ENCODE measurements at places on chromosomes 3 and 15.
A peak's percentile ranks its signal among the peaks of the same experiment; 100 is the strongest.

DNA sequence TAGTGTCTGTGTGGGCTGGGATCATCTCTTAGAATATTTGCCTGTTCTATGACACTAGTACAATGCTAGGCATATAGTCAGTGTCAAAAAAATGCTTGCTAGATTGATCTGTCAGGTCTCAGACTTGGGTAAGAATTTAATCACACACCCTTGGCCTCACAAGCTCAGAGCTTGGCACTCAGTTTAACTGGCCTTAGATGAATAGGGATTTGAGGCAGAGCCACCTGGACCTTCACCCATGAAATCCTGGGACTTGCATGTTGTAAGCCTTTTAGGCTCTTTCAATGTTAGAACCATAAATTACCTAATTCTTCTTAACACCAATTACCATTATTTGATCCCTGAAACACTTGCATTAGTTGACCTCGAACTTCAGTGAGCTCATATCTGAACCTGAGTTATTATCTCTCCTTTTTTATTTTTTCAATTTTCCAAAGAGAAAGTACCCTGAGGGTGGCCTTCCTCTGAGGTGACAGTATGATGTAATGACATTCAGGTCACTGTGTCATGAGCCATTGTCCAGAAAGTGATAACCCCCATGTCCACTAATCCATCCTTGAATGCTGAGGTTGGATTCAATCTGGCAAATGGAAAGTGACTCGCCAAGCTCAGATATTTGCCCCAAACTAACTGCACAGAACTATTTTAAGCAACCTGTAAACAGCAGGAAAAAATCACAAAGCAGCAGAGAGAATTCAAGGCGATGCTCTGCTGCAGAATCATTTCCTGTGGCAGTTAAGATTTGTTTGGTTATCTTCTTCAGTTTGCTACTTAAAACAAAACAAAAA is 615.2 kb upstream of the NR2F2 start:
- DNase-seq, result no peak

- no peak for DNase-seq
Measured at GRCh38 chr15:29065571-29065970, 179.8 kb downstream of the APBA2 start.

DNA sequence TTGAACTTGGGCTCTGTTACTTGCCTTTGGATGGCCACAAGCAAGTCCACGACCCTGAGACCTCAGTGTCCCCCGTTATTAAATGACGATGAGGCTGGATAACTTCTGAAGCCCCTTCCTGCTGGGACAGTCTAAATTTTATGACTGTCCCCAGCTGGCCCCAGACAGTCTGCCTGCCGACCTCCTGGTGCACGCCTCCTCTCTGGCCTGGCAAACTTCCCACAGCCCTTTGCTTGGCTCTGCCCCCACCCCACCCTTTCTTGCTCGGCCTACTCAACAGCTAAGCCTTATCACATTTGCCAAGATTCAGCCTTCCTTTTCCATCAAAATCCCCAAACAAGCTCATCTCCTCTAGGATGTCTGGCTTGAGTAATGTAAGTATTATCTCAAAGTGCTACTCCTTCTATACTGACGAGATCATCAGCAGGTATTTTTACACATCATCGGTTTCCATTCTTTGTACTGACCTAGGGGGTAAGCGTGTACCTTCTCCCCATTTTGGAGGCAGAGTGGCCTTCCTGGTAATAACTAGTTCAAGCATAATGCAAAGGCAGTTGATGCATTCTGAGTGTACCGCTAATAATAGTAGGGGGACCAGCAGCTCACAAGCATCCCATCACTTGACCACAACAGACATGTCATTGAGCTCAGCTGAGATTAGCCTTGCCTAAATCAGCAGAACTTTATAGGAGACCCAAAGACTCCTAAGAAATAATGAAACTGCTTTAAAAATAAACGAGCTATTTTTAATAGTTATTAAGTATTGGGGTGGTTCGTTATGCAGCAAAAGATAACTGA is 120.8 kb upstream of the HACD2 start:
- DNase-seq, result no peak

GRCh38 chr3:131711114-131711768 is 208.5 kb upstream of the MRPL3 start:
- DNase-seq, result no peak

GRCh38 chr3:12919205-12919604 is 77.8 kb upstream of the RPL32 start:
- no peak for DNase-seq

GRCh38 chr3:128559486-128560225 is 66.7 kb upstream of the GATA2 start:
- DNase-seq, result no peak

- DNase-seq, result no peak
Measured at GRCh38 chr3:183427196-183427875, 1.1 kb downstream of the MCF2L2 start.

- DNase-seq, result no peak
Measured at GRCh38 chr3:190041333-190042041, 79.2 kb downstream of the P3H2 start.

DNA sequence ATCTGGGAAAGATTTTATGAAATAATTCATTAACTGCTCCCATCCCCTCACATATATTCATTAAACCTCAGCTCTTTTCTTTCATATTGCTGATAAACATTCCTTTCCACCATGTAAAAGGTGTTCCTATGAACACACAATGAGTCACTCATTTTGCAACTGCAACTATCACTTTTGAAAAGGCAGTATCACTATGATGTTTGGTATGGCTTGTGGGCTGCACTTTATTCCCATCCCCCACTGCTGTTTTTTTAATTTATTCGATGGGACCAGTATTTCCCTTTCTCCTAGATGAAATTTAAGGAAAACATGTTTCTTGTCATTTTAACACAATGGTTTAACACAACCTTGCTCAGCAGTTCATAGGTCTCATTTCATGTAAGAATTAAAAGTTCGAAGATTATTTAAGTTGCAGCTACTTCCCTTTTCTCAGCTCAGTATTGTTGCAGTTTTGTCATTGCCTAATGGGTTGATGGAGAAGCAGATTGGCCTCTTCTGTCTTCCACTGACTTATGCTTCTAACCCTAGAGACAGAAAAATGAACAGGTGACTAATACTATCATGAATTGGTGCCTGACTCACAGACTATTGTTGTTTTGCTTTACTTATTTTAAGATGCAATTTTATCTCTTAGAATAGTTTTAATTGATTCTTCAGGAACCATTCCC is 280.3 kb downstream of the ZPLD1 start:
- peak; percentile 45 for DNase-seq

- no peak for DNase-seq
Measured at GRCh38 chr3:9130345-9131305, 118.8 kb downstream of the SRGAP3 start.

GRCh38 chr3:150385296-150386242 is 22.5 kb upstream of the TSC22D2 start:
- DNase-seq, result no peak

GRCh38 chr3:32449691-32450090 is 53.0 kb downstream of the CMTM6 start:
- DNase-seq, result no peak

DNA sequence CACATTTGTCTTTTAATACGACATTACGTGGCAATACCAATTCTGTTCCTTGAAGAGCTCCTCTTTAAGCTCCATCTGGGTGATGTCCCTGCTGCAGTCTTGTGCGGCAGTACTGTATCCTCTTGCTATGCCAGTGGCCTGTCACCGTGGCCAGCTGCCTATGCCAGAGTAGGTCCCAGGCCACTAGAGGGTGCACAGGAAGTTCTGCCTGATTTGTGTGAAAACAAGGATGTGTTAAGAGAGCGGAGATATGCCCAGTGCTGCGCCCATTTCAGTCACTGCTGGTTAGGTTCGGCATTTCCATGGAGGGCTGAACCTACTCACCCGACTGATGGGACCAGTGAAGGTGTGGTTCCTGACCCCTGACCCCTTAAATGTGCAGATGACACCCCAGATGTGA is 25.2 kb downstream of the NIPA1 start:
- peak; percentile 30 for DNase-seq

GRCh38 chr15:38374029-38374428 is 79.9 kb upstream of the FAM98B start:
- DNase-seq, result no peak

DNA sequence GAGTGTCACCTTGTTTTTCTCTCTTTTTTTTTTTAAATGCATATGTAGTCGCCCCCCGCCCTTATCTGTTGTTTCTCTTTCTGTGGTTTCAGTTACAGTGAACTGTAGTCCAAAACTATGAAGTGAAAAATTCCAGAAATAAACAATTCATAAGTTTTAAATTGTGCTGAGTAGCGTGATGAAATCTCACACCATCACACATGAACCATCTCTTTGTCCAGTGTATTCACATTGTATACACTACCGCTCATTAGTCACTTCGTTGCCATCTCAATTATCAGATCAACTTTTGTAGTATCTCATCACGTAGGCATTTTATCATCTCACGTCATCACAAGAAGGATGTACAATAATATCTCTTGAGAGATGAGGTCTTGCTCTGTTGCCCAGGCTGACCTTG is 62.5 kb upstream of the MLF1 start:
- DNase-seq, result no peak

DNA sequence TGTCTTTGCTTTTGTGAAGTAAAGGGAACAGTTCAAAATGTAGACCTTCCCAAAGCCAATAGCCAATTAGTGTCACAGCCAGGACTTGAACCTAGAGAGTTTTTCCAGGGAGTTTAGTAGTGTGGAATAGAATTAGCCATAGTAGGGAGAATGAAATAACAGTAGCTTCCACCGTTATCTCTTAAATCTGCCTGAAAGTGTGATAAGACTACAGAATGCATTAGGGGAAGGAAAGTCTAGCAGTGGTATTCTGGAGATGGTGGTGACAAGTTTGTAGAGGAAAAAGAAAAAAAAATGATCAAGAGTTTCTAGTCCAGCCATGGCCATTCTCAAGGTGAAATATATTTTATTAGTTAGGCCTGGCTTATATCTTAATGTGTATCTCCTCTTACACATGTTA is 13.8 kb downstream of the ATP11B start:
- no peak for DNase-seq

GRCh38 chr15:22227411-22228100 is 147.2 kb downstream of the OR4M2 start:
- no peak for DNase-seq

- peak; percentile 74 for DNase-seq
Measured at GRCh38 chr3:74267588-74268184, 346.8 kb downstream of the CNTN3 start.

GRCh38 chr3:72847282-72847681 is 963 bp downstream of the SHQ1 start:
- DNase-seq, result peak; percentile 13

DNA sequence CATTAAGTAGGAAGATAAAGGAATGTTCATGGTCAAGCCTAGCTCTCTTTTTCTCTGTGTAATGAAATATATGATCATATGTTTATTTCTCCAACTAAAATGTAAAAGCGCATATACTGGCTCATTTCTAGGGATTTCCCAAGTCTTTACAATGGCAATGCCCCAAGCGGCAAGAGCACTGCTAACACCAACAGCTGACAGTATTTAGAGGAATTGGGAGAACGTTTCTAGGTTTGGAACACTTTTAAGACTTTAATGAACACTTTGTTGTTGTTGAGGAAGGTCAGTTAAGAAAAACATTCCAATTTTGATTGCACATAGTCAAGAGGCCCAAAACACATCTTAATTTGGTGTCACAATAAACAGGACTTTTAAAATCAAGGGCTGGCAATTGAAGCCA is 132.7 kb downstream of the ATP8B4 start:
- DNase-seq, result no peak

DNA sequence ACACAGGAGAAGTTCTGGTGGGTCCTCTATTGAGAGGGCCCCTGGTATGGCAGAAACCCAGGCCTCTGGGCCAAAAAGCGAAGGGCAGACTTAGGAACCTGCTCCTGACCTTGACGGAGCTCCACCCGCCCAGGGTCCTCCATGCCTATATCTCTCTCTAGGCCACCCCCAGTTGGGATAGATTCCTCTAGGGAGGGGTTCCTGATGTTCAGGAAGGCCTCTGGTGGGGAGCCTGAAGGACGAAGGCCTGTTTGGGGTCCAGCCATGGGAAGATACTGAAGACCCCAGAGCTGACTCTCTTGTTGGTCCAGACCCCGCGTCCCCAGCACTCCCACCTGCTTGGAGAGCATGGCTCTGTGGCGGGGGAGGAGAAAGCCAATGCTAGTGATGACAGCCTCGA is 104.2 kb downstream of the CORO2B start:
- no peak for DNase-seq

DNA sequence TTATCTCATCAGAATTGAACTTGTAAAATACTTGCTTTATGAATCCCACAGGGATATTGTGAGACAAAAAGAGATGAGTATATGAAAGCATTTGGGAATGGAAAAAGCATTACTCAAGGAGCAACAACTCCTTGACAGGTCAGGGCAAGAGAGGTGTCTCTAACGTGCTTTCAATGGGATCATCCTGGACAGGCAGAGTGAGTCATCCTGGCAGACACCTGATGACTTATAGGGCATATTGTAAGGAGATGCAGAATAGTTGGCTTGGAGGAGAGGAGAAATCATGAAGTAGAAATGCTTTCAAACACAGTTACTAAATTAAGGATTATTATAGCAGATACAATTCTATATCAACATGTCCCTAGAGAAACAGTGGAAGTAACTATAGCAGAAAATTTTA is 71.9 kb upstream of the THSD4 start:
- DNase-seq, result peak; percentile 76

DNA sequence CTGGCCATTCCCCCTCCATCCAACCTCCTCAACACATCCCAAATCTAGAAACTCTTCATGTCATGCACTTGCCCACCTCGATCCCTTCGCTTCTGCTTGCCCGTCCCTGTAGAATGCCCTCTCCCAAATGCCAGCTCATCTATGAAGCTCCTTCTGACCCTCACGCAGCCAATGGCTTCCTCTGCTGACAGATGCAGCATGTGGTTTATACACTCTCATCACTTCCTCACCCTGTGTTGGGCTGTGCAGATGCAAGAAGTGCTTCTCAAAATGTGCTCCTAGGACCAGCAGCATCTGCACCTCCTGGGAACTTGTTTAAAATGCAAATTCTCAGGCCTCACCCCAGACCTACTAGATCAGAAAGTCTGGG is 51.7 kb downstream of the SEMA5B start:
- DNase-seq, result no peak

DNA sequence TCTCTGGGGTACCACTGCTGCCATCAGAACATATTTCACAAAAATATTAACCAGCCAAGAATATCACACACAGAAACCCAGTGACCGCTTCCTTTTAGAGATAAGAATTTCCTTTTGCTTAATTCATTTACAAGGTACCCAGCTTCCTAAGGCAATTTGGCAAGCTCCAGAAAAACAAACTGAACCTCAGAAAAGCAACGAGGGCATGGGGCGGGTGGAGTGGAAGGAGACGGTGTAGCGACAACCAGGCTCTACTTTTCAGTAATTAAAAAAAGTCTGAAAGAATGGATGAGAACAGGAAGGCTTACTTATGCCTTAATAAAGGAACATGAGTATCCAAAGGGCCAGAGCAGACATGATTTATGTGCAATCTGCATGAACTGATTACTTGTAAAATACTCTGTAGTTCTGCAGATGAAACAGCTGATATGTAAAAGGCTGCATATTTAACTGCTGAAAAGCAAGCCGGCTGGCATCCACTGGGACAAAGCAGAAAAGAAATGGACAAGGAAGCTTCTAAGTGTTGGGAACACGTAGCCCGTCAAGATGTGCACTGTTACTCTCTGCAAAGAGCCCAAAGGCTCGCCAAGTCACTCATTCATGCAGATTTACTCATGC is 18.6 kb downstream of the RFTN1 start:
- no peak for DNase-seq

GRCh38 chr3:4011166-4011565 is 211.9 kb downstream of the LRRN1 start:
- no peak for DNase-seq
